ENCODE measurements at places on chromosomes 4 and X.

GRCh38 chr4:56648021-56648823 lies 32.9 kb downstream of the HOPX start:
- DNase-seq: no peak

DNA sequence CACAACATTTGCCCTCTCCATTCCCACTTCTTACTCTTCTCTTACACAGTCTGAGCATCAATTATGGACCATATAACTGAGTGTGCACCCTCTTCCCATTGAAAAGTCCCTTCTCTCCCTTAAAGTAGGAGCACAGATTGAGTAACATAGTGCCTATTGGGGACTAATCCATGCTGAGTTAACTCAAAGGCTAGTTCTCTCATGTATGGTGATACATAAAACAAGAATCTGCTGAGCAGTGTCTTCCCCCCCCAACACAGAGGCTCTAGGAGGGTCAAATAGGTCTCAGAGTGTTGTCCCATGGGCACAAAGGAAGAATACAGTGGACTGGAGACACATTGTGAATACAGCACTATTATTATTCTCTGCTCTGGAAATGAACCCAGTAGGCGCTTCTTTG lies 274.6 kb upstream of the BOD1L1 start:
- no peak for DNase-seq

GRCh38 chrX:107733686-107734085 lies 41.9 kb downstream of the TSC22D3 start:
- no peak for DNase-seq

DNA sequence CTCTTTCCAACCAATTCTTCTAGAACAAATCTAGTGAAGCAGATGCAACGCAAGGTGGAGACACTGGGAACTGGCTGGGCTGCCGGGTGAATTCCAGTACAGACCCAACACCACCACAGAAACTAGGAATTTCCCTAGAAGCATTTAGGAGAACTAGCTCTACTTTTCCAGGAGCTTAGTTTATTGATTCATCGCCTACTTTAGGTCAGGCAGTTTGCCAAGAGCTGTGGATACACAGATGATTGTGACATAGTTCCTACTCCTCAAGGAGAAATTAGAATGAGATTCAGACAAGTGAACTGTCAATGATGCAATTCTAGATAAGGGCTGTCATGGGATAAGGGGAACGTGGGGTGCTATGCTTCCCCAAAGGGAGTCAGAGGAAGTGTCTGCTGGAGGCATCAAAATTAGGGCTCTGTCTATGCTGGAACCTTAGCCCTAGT lies 350.0 kb downstream of the CAMK2D start:
- DNase-seq: no peak

DNA sequence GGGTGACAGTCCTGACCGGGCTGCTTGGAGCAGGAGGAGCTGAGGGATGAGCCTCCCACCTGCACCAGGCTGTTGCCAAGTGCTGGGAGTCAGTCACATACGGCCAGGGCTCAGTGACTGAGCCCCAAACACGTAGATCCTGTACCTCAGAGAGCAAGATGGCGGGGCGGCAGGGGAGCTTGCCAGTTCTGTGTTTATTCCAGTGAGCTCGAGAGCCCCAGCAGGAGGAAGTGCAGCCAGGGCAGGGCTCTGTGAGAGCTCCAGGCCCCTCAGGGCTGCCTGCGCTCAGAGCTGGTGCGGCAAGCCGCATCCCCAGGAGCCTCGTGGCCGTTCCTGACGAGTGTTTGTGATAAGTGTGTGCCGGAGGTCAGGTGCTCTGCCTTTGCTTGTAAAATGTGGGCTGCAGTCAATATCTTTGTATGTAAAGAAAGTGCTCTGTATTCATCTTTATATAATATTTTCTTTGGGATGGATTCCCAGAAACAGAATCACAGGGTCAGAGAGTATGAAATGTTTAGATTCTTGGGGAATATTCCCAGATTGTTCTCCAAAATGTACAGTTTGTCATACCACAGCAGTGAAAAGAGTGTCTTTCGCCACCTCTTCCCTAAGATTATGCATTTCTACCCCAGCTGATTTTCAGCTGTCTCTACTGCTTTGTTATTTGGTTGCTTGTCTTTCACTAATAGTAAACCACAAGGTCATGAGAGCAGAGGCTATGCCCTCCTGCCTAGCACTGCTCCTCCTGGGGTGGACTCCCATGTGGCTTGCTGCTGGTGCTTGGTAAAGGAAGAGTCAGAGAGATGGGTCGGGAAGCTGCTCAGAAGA lies 50.3 kb downstream of the NELFA start:
- no peak for DNase-seq

DNA sequence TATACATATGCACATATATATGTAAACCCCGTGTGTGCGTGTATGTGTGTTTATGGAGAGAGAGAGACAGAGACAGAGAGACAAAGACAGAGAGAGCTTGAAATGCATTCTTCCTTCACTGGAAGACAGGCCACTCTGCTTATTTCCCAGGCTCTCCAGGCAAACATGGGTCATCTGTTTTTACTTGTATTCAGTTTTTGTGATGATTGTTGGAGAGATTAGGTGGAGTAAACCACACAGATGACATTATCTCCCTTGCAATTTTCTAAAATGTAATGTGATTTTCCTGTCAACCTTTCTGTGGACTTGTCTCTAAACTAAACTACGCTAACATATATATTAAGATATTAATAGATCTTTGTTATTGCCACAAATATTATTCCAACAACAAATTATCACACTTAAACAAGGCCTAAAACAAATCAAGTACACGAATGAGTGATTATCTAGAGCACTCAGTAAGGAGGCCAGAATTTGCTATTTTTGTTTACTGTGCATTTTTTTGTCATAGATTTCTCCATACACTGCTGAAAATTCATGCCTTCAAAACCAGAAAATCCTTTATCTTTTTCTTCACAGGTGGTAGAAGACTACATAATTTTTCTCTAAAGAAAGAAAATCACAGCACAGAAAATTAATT lies 251.8 kb upstream of the SLIT2 start:
- DNase-seq: no peak

DNA sequence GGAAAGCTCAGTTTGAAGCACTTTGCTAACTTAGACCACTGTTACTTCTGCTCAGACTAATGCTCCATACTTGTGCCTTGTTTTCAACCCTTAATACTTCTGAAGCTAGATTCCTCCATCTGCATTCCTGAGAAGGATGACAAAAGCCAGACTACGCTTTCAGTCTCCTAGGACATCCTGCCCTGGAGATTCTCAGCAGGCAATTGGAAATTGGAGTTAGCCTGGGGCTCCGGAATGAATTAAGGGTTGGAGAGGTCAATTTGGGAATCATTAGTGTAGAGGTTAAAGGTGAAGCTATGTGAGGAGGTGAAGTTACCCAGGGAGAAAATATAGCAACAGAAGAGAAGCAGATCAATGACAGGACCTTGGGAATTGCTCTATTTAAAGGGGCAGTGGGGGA lies 215.9 kb upstream of the MBNL3 start:
- no peak for DNase-seq

GRCh38 chr4:1207603-1208265 lies 35.4 kb upstream of the SPON2 start:
- DNase-seq: no peak

GRCh38 chr4:160537681-160538080 lies 1434.8 kb downstream of the RAPGEF2 start:
- DNase-seq: no peak

DNA sequence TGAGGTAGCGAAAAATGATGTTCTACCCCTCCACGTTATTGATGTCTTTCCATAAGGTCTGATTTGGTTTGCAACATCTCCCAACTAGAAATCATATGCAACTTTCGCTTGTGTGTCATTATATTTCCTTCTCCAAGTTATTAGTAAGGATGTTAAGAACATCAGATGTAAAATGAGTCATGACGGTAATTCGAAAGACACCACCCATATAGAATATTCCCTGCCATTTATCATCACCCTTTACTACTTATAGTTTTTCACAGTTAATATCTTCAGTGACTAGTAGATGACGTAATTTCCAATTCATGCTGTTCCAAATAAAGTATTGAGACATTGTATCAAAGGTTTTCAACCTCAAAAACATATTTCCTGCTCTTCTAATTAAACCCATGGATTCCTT lies 146.7 kb upstream of the MAP3K15 start:
- DNase-seq: no peak

DNA sequence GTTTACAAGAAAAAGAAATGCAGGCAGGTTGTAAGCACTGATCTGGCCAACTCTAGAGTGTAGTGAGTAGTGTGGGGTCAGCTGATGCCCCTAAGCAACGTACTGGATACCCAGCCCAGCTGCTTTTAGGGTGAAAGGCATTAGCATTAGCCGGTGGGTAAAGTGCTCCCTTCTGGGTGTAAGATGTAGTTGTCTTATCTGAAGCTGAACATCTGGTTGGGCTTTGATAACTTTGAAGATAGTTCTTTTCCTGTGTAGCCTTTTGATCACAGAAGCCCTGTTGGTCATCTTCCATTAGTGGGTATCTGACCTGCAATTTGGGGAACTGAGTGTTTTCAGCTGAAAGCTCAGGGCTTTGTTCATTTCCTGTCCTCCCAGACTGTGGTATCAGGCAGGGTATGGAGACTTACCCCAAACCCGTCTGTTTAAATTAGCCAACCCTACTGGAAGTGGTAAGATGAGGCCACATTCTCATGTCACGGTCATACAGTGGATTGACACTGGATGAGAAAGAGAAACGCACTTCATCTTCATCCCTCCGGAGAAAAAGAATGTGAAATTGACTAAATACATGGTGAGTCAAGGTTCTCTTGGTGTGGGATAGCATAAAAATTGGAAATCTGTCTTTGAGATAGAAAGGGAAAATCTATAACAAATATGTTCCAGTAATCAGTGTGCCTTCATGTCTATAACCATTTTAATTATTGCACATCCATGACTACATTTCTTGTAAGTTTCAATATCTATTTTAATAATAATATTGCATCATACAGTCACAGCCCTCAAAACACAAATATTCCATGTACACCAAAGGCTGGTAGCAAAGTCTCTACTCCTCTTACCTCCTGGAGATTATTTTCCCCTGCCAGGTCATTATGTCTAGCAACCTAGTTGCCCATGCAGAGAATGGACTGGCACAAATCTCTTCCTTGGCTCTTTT lies 8.7 kb downstream of the RHOH start:
- no peak for DNase-seq

DNA sequence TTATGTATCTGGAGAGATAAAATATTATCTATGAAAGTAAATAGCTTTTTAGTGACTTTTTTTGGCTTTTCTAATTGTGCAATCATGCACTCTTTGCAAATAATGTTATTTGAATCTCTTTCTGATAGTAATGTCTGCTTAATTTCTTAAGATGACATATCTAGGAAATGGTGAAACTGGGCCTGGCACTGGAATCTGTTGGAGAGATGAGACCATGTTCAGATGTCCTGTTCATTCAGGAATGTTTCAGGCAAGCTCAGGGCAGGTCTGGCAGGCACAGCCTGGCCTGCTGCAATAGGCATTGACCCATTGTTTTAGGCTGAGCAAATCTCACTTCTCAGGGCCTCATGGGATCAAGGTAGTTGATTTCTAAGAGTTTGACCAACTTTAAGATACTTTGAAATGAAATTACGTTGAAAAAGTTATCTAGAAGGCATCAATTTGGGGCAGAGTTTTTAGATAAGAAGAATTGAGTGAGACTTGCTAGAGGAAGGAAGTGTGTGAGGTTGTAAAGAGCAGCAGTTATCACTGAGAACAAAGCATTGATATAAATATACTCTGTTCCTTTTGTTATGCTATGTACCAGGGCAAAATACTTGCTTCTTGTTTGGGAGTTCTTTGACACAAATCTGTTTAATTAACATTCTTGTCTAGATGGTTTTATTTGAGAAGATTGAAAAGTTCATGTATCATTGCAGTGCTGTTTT lies 133.0 kb upstream of the LEF1 start:
- DNase-seq: no peak

- no peak for DNase-seq
These were observed 15.8 kb downstream of the MAGEB1 start for GRCh38 chrX:30262763-30263162.

- no peak for DNase-seq
These were observed 169.8 kb downstream of the CLCN4 start for GRCh38 chrX:10326578-10326977.

GRCh38 chr4:102453827-102454226 lies 47.3 kb upstream of the NFKB1 start:
- DNase-seq: no peak

- DNase-seq: no peak
These were observed 14.2 kb downstream of the FLNA start for GRCh38 chrX:154360155-154360713.

DNA sequence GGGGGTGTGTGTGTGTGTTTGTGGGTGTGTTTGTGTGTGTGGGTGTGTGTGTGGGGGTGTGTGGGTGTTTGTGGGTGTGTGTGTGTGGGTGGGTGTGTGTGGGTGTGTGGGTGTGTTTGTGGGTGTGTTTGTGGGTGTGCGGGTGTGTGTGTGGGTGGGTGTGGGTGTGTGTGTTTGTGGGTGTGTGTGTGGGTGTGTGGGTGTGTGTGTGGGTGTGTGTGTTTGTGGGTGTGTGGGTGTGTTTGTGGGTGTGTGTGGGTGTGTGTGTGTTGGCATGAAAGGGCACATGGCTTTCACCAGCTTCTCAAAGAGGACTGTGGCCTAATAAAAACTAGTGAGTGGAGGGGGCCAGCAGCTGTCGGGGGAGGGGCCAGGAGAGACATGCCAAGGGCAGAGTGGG lies 25.3 kb upstream of the ZNF185 start:
- DNase-seq: no peak

DNA sequence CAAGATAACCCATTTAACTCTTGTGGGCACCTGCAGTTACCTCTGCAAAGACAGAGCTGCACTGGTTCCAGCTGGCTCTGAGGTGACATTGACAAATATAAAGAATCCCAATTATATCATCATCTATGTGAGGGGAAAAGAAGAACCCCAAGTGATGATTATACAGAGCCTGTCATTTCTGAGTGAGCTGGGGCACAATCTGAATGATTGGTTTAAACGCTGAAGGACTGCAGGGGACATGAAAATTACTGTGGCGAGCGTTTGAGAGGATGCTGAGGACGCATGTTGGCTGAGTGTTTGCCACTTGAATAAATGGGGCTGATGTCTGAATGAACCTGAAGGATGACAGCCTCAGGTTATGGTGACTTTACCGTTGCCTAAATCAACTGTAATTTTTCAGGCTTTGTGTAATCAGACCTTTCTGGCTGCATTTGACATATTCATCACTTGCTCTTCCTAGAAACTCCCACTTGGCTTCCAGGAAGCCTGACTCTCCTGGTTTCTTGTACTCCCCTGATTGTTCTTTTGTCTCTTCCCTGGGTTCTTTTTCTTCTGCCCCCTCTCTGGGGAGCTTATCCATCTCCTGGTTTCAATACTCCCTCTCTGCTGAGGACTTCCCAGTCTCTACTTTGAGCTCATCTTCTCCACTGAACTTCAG lies 4.1 kb upstream of the HSD17B10 start:
- no peak for DNase-seq

DNA sequence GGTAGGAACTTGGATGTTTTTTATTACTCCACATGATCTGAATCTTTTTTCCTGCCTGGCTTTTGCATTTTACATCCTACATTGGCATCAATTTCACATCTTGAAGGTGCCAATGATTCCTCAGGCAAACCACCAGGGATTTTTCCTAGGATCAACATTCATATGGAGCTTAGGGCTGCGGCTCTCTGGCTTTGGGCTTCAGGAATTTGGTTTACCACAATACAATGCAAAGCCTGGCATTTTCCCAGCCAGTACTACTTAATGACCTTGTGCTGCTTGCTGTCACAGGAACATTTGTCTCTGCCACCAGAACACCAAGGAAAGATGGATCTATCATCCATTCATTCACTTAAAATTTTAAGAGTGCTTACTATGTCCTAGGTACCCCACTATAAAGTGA lies 180.7 kb downstream of the PDGFC start:
- no peak for DNase-seq

- no peak for DNase-seq
These were observed 60.7 kb downstream of the CASK start for GRCh38 chrX:41862562-41863184.

All from cortex of kidney (tissue), 1 donor.